ENCODE measurements at places on chromosomes 2 and 18. TPM values are rescaled to one million over a fixed set of nuclear protein-coding genes. Genes with fewer than 3 reads are reported as not detected.
A peak's percentile ranks its signal among the peaks of the same experiment; 100 is the strongest.

GRCh38 chr2:187543488-187543887 lies 10.7 kb downstream of the TFPI start:
- H3K27ac ChIP-seq = peak overlapping the region; percentile 97
- H3K36me3 ChIP-seq = peaks cover 11% of the 10 kb centered on the region
- H3K4me1 ChIP-seq = peaks cover 70% of the 10 kb centered on the region
- no peak overlapping the region for H3K4me3 ChIP-seq
- peak; percentile 21 for DNase-seq

DNA sequence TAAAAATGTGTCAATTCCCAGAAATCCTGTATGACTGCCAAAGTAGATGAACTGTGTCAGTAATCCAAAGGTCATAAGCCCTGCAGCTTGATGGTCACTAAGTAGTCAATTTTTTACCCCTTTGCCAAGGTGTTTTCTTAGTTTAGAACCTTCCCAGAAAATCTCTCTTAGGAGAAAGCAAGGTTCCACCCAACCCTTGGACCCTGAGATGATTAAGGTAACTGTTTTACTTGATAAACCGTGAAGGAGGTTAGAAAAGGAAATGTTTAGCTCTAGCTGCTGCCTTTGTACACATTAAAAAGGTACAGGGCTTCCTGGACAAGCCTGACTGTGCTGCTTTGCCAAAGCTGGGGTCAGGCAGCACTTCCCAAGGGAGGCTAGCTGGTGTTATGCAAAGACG lies 24.4 kb upstream of the LRP2 start:
- no peaks in the 10 kb centered on the region for H3K27me3 ChIP-seq
- no peak for DNase-seq
- no peak overlapping the region for H3K4me3 ChIP-seq
- H3K4me1 ChIP-seq = no peaks in the 10 kb centered on the region
- H3K27ac ChIP-seq = no peak overlapping the region

DNA sequence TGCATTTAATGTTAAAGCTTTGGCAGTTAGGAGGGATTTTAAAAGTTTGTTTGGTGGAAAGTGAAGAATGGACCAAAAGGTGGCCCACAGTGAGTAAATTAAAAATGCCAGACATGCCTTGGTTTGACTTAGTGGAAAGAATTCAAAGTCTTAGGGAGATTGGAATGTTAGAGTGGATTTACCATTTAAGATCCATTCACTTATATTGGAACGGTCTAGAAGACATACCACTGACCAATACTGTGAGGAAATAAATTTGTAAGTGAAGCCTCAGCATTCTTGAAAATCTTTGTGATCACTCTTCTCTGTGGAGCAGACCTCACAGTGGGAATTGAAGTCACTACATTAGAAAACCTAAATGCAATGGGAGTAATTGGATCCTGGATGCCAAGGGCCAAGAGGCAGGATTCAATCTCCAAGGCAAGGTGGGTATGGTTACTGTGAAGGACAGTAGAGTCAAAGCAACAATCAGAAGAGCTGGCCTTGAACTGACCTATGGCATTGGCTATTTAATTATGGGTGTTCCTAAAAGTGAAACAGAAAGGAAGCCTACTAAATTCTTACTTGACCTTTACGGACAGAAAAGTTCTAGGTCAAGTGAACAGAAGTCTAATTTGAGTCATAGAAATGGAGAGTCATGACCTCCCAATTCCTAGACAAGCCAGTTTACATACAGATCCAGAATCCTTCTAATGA lies 40.2 kb upstream of the VRK2 start:
- DNase-seq = no peak
- H3K4me1 ChIP-seq = no peaks in the 10 kb centered on the region
- H3K4me3 ChIP-seq = no peak overlapping the region
- no peaks in the 10 kb centered on the region for H3K27me3 ChIP-seq
- H3K27ac ChIP-seq = no peak overlapping the region

DNA sequence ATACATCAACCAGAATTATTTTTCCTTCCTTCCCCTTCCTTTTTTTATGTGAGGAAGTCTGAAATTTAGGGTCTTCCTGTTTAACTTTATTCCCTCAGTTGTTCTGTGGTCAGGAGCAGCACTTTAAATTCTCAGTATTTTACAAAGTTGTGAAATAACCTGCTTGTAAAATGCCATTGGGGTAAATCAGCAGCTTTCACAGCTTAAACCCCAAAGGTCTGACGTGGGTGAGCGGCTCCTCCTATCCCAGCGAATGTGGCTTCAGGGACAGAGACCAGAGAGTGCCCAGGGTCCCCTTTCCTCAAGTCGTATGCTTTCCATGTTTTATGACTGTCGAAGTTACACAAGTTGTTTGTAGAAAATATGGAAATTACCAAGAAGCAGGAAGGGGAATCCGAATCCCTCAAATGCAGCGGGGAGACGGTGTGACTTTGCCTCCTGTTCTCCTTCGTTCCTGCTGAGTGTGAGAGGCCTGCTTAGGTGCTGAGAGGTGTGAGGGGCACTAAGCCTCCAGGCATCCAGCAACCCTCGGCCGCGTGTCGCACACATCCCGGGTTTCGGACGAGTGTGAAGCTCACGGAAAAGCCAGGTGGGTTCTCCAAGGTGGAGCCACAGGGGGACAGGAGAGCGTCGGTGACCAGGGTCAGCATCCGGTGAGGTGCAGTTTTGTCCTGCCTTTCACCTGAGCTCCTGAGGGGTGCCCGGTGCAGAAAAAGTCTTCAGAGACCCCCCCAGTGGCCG lies 10.8 kb upstream of the KCNG2 start:
- peaks cover 31% of the 10 kb centered on the region for H3K4me1 ChIP-seq
- H3K36me3 ChIP-seq = no peaks in the 10 kb centered on the region
- H3K4me3 ChIP-seq = no peak overlapping the region
- no peak overlapping the region for H3K27ac ChIP-seq
- DNase-seq = peak; percentile 98

GRCh38 chr2:231102772-231103171 lies 22.1 kb downstream of the HTR2B start:
- no peak for DNase-seq
- H3K4me1 ChIP-seq = peaks cover 28% of the 10 kb centered on the region
- no peaks in the 10 kb centered on the region for H3K27me3 ChIP-seq
- H3K4me3 ChIP-seq = no peak overlapping the region
- H3K27ac ChIP-seq = peak overlapping the region; percentile 60

The AQP12B gene
- not detected for total RNA-seq

The IL18R1 gene
- total RNA-seq = 4.7 TPM

The SFTPB gene
- total RNA-seq = not detected

Measured in osteoblast (primary cell).